Activated naive CD8-positive, alpha-beta T cell treated with anti-CD3 and anti-CD28 coated beads, Interleukin-2, amount 50 U/mL, for 16 hours (primary cell): ENCODE measurements at places on chromosomes 16 and 17.

GRCh38 chr17:3979290-3979611, 15.0 kb upstream of the ATP2A3 start:
- DNase-seq = no peak

GRCh38 chr16:59469266-59469665, 735.1 kb upstream of the GOT2 start:
- DNase-seq = no peak

DNA sequence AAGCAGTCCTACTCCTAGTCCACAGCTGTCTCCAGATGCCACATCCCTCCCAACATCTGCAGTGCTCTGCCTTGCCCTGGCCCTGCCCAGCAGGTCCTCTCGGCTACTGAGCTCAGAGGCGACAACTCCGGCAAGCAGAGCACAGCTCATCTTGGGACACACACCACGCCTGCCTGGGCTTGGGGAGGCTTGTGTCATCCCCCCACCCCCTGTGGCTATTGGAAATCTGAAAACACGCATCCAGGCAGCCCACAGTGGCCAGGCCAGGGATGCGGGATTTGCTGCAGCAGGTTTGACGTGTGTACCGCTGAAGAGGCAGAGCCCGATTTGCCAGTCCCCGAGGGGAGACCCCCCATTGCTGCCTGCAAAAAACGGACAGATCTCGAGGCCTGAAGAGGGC, 25.4 kb downstream of the MXRA7 start:
- no peak for DNase-seq

DNA sequence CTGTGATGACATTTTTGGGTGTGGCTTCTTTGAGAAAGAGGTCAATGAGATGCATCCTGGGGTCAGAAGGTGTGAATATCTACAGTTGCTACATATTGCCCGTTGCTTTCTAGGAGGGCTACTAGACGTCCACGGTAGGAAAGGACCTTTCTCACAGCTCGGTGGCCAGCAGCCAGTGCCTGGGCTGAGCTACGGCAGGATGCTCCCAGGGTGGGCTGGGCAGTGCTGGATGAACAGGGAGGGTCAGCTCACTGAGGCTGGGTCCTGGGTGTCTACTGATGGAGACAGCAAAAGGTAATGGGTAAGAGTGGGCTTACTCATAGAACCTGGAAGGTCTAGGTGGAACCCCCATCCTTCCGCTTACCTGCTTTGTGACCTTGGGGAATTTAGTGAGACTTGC, 188.3 kb upstream of the WSCD1 start:
- DNase-seq = no peak

- DNase-seq = no peak
Measured at GRCh38 chr17:81409190-81409935, 14.1 kb downstream of the BAHCC1 start.

DNA sequence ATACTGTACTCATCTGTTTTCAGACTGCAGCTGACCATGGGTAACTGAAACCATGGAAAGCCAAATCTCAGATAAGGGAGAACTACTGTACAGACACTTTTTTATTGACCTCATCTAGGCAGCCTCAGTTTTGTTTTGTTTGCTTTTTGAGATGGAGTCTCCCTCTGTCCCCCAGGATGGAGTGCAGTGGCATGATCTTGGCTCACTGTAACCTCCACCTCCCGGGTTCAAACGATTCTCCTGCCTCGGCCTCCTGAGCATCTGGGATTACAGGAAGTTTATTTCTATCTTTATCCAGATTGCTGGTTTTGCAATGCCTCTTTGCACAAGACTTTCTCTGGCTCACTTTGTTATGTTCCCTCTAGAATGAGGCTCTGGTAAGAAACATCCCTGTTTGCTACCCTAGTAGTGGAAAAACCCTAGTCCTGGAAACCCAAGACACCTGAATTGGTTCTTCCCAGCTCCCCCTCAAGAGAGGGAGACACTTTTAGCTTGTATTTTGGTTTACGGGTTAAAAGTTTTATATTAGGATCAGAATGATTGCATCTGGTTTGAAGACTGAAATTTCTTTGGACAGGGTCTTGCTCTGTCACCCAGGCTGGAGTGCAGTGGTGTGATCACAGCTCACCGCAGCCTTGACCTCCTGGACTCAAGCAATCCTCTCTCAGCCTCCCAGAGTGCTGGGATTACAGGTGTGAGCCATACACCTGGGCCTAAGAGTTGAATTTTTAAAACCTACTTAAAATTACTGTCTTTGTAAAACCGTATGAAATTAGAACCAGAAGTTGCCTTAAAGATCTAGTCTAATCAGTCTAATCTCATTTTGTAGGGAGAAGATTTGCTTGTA, 38.9 kb downstream of the ZNF207 start:
- DNase-seq = no peak

GRCh38 chr16:84268291-84269040, 26.2 kb upstream of the WFDC1 start:
- no peak for DNase-seq

DNA sequence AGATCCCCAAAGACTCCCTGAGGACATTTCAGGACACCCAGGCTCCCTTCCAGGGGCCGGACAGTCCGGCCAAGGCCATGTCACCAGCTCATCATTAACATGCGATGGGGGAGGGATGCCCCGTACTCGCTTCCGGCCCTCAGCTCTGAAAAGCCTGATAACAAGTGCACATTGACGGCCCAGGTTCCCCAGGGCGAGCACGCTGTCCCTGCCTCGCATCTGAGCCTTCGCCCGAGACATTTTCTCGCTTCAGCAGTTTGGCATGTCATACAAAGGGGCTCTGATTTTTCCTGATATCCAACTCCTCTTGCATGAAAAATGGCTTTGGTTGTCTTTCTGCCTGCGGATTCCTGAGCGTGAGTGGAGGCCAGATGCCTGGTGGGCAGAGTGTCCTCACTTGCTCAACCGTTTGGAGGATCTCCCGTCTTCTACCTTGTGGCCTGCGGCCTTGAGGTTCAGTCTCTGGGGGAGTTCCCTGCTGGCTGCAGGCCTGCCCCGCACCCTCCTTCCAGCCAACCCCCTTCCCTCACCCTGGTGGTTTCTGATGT, 14.1 kb downstream of the CACNG4 start:
- no peak for DNase-seq
